ENCODE measurements at places on chromosomes 12 and 14.

DNA sequence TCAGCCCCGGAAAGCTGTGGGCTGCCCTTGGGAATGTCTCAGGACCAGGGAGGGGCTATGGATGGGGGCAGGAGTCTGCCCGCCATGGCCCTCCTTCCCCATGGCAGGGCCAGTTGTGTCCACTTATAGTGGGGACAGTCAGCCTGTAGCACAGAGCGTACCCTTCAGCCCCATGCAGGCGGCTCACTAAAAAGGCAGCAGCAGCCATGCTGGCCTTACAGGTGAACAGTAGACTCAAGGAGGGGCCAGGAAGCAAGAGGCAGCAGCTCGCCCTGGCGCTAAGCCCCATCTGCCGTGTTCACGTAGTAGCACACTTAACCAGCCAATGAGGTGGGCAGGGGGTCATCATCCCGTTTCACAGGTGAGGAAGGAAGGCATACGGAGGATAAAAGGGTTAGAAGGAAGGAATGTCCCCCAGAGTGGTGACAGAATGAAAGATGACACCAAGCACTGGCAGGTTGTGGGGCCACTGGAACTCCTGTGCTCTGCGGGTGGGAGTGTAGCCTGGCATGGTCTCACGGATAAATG lies 52.7 kb downstream of the FAM222A start:
- no peak for DNase-seq

GRCh38 chr14:104020471-104020870 lies 65.0 kb upstream of the ASPG start:
- no peak for DNase-seq

GRCh38 chr12:107718606-107719005 lies 33.0 kb downstream of the PWP1 start:
- no peak for DNase-seq

- DNase-seq, result no peak
These were observed 11.4 kb upstream of the SPSB2 start for GRCh38 chr12:6884539-6884938.

DNA sequence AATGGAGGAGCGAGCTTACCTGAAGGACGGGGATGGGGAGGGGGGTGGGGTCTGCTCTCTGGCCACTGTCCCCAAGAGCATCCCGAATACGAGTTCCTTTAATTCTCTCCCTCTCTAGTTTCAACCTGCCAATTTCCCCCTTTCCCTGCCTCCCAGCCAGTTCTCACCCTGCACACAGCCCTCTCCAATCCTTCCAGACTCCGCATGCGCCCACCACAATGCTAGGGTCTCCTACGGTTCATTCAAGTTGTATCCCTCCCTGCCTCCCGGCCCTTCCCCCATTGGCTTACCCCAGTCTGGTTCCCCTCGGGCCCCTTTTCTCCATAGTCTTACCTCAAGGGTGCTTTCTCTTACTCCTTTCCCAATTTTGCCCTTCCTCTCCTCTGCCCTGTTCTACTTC lies 708 bp upstream of the IGFBP6 start:
- no peak for DNase-seq

Measured in activated naive CD4-positive, alpha-beta T cell treated with anti-CD3 and anti-CD28 coated beads, Interleukin-2, amount 50 U/mL, for 72 hours (primary cell).